ENCODE measurements at places on chromosomes 5 and 9. TPM values are rescaled to one million over a fixed set of nuclear protein-coding genes. Genes with fewer than 3 reads are reported as not detected.

Gene SLC34A3
- not detected for total RNA-seq

Gene PCDHGB4
- 8.0 TPM for total RNA-seq

Gene UNC13B
- total RNA-seq: 49.5 TPM

Gene MSMP
- total RNA-seq: not detected

Gene CCL21
- total RNA-seq: 55.1 TPM

Gene HAUS6
- 13.1 TPM for total RNA-seq

Gene FOXD1
- 1.1 TPM for total RNA-seq

Gene IL31RA
- total RNA-seq: not detected

Gene CDC20B
- not detected for total RNA-seq

Data from ureter (tissue), 1 donor.